ENCODE measurements at places on chromosomes 2 and 18.

DNA sequence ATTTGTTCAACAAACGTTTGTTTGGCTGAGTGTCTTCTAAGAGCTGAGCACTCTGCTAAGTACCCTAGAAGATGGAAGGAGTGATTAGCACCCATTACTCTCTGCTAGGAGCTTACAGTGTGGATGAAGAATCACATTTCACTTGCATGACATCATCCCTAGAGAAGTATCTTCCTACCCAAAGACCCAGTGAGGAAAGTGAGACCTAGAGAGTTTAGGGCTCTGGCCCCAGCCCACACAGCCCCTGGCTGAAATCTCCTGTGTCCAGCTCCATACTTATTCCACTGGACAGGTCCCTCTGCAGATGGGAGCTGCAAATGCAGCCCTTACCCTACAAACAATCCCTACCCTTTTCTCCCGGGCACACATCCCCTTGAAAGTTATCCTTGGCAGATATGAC, 26.8 kb upstream of the EPAS1 start:
- DNase-seq = no peak

DNA sequence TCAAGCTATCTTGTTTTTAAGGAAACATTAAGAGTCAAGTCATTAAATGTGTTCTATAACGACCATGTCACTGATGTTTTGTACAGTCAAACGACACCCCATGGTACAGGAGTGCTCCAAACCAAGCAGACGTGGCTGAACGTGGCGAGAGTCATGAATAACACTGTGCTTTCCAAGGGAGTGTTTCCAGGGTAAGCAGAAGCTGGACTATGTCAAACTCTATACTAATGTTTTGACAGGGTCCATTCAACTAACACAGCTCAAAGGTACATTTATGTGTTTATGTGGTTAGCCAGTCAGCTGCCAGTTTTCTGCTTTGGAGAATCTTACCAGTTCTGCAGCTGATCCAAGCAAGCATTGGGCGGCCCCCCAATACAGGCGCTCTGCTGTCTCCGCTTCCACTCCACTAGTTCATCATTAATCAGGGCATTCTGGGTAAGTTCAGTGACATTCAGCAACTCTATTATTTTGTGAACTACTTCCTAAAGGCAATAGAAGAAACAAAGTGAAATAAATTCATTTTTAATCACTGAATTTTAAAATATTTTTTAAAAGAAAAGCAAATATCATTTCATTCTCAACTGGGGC, 16.4 kb downstream of the STAT1 start:
- DNase-seq = no peak

- no peak for DNase-seq
Measured at GRCh38 chr18:50871846-50872245, 7.1 kb upstream of the ME2 start.

- no peak for DNase-seq
Measured at GRCh38 chr2:45763255-45763654, 111.8 kb downstream of the PRKCE start.

DNA sequence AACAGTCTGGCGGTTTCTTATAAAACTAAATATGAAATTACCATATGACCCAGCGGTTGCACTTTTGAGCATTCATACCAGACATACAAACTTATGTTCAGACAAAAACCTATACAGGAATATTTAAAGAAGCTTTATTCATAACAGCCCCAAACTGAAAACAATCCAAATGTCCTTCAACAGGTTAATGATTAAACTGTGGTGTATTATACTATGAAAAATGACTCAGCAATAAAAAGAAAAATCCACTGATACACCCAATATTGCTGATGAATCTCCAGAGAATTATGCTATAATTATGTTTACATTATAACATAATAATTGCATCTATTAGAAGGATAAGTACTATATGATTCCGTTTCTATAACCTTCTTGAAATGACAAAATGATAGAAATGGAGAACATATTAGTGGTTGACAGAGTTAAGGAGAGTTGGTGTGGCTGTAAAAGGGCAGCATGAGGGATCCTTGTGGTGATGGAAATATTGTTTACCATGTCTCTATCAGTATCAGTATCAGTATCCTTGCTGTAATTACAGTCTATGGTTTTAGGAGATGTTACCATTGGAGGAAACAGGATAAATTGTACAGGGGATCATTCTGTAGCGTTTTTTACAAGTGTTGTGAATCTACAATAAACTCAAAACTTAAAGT, 127.1 kb downstream of the DSC3 start:
- DNase-seq = no peak

- no peak for DNase-seq
Measured at GRCh38 chr2:37602040-37602439, 69.4 kb downstream of the CDC42EP3 start.

GRCh38 chr2:129730979-129731378, 248.5 kb upstream of the RAB6C start:
- DNase-seq = no peak

DNA sequence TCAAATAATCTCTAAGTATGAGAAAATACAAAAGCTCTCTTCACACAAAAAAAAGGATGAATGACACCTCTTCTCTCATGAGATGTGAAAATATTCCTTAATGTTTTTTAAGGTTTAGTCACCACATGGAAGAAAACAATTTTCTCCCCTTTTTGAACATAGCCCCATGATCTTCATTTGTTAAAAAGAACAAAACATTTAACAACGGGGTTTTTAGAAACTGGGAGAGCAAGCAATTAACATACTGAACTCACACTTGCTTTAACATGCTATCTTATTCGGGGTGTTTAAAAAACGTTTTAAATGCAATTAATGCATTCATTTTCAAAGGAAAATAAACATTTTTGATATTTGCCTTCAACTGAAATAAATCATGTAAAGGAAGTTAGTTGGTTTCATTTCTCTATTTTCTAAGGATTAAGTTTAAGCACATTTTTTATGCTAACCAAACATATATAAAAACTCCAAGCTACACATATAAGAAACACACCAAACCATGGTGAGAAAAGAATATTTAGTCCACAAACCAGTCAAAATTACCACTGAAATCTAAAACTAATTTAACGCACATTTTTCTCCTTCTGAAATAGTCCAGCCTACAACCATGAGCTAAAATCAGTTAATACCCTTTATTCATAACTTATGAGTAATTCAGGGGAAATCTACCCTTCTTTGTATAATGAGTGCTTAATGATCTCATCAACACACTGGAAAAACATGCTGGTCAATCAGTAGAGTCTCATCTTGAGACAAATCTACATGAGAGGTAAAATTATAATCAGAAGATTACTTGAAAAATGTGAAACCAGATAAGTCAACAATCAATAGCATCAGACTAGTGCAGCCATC, 8.2 kb downstream of the FBXO11 start:
- DNase-seq = no peak

DNA sequence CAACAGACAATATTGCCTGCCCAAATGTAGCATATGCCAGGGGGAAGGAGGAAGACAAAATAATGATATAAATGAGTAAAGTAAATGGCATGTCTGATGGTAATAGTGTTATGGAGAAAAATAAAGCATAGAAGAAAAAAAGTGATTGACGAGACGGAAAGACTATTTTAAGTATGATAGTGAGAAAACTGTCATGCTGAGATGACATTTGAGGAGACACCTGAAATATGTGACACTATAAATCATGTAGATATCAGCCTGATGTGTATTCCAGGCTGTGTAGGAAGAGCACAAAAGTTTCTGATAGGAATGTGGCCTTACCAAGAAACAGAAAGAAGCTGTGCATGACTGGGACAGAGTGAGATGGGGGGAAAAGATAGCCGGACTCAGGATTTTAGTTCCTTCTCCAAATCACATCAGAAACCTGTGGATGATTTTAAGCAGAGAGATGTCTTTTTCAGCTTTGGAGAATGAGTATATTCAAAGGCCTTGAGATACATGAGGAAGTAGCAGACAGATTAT, 387.3 kb upstream of the SYT4 start:
- no peak for DNase-seq

DNA sequence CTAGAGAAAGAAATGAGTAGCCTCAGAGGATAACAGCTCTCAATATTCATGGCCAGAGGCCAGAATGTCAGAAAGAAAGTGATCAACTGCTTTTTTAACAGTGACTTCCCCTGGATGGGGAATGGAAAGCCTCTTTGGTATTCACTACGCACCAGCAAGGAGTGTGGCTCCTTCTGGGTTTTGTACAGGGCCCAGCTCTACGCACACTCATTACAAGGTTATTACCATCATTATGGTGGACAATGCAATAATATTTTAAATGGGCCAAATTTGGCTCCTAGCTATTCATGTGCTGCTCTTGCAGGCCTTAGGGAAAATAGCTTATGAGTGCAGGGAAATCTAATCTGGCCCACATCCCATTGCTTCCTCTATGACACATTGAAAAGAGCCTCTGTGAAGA, 1149.5 kb upstream of the FANCL start:
- DNase-seq = no peak

DNA sequence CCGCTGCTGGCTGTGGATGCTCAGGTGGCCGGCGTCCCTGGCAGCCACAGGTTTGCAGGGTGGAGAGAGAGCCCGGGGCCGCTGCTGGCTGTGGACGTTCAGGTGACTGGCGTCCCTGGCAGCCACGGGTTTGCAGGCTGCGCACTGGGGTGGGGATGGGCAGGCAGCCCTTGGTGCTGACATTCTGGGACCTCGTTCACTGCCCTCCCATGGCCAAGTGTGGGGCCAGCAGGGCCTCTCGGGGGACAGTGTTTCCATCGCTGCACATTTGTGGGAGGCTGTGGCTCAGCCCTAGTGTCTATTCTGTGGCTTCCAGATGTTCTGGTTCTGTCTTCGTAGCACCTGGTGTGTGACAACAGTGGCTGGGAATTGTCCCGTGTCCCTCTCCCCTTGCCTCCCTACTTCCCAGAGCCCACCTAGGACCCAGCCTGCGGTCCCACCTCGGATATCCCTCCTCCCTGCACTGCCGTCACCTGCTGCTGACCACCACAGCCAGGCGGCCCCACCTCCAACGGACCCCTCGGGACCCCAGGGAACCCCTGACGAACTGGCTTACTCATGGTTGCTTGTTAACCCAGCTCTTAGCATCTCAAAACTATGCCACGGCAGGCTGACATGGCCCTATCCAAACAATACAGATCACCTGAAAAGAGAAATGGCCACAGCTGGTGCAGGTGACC, 915 bp downstream of the CROCC2 start:
- no peak for DNase-seq

DNA sequence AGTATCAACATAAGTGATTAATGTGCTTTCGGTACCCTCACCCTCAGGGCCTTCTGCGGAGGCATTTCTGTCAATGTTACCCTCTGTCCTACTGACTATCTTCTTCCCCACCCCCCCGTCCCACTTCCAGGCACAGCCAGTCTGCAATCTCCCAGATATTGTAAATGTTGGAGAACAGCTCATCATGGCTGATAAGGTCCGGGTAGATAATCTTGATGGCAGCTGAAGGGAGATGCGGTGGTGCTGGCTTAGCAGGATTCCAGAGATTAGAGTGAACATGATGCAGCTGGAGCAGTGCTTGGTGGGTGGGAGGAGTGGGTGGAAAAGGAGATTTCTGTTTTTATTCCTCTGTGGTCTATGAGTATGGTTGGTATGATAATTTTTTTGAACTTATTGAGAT, 15.5 kb downstream of the GTF2A1L start:
- DNase-seq = no peak

GRCh38 chr2:124563426-124563825, 538.3 kb downstream of the CNTNAP5 start:
- no peak for DNase-seq

DNA sequence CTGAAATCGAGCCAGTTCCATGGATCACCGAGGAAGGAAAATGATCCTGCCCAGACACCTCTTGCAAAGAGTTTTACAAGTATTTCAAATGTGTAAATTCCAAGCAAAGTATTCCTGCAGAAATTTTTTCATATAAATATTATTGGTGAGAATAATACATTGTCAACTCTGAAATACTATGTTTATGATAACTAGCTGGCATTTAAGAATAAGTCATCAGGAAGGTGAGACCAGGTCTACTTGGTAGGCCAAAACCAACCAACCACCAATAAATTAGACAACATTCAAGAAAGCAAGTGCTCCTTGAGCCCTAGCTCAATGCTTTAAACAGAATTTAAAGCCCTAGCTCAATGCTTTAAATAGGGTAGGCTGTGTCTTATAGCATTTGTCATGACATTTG, 21.7 kb downstream of the SCN7A start:
- no peak for DNase-seq

DNA sequence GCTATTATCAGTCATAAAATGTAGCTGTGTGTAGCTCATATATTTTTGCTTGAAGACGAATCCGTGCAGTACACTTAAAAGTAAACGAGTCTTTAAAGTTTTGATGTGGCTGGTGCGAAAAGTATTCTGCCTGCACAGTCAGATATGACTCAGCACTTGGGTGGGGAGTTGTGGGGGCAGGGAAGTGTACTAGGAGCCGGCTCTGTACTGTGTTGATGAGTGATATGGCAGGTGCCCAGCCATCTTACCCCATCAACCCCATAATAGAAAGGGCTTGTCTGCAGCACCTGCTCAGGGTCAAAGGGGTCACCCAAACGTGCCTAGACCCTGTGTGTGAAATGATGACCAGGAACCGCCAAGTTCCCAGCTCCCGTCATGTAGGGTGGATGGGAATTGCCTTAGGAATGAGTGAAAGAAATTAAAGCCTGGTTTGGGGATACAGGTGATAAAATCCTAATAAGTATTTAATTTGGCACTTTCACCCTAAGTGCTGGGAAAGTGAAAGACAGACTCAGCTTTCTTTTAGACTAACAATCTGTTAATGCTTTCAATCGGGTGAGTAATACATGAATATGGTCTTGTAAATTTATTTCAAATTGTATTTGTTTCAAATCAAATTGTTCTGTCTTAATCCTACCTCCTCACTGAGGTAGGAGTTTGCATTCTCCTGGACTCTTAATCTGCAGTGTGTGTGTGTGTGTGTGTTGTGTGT, 48.0 kb downstream of the BCL2L11 start:
- peak; percentile 6 for DNase-seq

GRCh38 chr18:70462078-70462439, 173.2 kb downstream of the SOCS6 start:
- no peak for DNase-seq

DNA sequence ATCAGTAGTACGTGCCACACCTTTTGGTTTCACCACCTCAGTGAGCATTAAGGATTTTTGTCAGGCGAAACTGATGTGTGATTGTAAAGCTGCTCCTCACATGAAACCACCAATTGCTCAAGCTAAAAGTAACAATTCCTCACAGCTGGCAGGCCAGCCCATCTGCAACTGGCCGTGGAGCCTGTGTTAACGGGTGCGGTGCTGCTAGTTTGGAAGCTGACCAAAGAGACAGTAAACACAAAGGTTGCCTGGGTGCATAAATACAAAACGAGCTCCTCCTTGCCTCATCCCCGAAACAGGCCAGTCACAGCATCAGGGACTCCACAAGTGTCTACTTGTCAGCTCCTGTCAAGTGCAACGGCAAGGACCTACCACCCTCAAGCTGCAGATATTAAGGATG, 32.0 kb downstream of the LGALSL start:
- no peak for DNase-seq

DNA sequence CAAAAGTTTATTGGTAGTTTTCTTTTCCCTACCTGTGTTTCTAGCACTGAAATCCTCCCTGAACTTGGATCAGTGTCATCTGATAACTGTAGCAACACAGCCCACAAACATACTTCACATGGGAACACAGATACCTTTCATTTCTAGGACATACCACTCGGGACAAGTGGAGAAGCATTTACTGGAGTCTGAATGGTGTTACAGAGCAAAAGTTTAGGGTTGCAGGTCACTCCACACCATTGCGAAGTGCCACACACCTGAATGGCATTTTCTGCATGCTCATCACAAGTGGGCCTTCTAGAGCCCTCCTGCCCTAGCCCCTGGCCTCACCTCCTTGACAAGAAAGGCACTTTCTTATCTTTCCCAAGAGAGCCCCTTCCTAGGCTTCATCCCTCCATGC, 184.8 kb upstream of the PKDCC start:
- no peak for DNase-seq
